MCF 10A (cell line): ENCODE measurements at places on chromosomes 5 and 9. TPM values are rescaled to one million over a fixed set of nuclear protein-coding genes. Genes with fewer than 3 reads are reported as not detected.

Gene SCGB3A2
- total RNA-seq: not detected in 2 replicates

Gene PNPLA7
- total RNA-seq: 0.86 and 1.2 TPM in 2 replicates

Gene MYMK
- not detected in 2 replicates for total RNA-seq

Gene LPCAT1
- 17.1 and 22.6 TPM in 2 replicates for total RNA-seq

Gene TUSC1
- 10.3 and 12.4 TPM in 2 replicates for total RNA-seq

Gene SURF4
- 198 and 226 TPM in 2 replicates for total RNA-seq

Gene GTF2H2C
- 35.9 and 42.2 TPM in 2 replicates for total RNA-seq

Gene BTF3
- total RNA-seq: 937 and 946 TPM in 2 replicates

Gene RMRP
- total RNA-seq: 13,245 and 17,503 TPM in 2 replicates

Gene ZNF484
- total RNA-seq: 7.1 and 7.3 TPM in 2 replicates

Gene TMEM203
- total RNA-seq: 31.4 and 35.6 TPM in 2 replicates

Gene IGFBPL1
- not detected in 2 replicates for total RNA-seq
